ENCODE measurements at places on chromosomes 4 and X. TPM values are rescaled to one million over a fixed set of nuclear protein-coding genes. Genes with fewer than 3 reads are reported as not detected.

GRCh38 chr4:174277433-174277832, 6.0 kb downstream of the FBXO8 start:
- no peak for DNase-seq

ZNF732 gene
- 2.2 TPM for total RNA-seq

DNA sequence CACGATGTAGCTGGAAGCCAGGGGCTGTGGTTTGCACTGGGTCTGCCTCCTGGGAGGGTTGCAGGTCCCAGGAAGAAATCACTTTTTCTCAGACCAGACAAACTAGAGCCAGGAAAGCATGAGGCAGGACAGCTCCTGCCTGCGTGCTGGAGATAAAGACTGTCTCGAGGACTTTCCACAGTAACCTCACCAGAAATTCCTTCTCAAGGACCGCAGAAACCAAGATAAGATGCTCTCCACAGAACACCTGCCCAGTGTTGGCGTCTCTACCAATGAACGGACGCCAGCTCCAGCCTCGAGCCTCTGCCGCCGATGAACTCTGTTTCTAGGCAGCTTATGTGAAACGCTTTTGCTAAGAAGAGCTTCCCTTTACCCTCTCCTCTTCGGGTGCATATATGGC, 76.9 kb upstream of the AFAP1 start:
- no peak for DNase-seq

DNA sequence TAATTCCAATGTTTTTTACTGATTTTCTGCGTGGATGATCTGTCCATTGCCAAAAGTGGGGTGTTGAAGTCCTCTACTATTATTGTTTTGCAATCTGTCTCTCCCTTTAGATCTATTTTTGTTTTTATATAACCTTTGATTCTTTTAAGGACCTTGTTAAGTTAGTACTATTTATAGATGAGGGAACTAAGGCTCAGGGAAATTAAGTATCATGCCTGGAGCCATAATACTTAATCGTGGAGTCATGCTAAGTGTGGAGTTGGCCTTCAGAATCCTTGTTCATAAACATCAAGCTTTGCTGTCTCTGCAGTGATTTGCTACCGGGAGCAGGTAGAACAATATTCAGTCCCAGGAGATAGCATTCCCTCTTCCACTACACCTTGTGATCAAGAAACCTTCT, 31.0 kb downstream of the SGMS2 start:
- DNase-seq = no peak

DNA sequence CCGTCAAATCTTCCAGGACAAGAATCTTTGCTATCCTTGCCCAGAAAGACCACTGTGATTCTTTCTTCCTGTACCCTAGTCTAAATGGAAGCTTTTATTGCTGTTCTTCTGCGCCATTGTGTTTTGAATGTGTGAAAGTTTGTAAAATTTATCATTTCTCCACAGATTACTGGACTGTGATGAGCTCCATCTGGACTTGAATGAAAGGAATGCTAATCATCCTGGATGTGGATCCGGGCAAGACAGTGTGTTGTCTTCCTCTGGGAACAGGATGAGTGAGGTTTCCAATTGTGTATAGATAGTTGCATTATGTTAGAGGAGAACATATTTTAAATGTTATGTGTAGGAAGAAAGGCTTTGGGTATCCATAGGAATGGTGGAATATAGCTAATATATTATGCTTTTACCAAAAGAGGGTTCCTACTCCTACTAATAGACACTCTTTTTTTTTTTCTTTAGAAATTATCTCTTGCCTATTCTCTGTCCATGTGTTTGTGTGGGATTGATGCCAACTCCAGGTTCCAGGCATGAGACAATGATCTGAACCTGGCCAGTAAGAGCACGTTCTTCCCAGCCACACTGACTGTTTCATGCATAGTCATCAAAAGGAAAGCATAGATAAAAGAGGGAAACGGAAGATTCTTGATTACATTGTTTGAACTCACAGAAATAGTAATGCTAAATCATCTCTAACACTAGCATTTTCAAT, 803.6 kb upstream of the ADGRL3 start:
- DNase-seq = no peak

DNA sequence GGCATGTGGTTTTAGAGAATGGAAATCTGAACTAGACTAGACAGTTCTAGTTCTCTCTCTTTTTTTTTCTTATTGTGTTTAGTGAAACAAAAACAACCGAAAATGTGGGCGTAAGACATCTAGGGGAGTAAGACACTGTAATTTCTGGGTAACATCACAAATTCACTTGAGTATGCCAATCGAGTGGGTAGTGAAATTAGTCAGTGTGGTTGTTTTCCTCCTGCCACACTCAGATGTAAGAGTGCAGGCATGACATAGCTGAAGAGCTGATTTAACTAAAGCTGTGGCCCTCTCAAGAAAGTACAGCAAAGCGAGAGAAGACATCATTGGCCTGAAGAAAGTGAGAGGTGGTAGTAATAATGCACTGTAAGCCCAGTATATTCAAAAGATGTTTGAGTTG, 1585.3 kb upstream of the AGA start:
- DNase-seq = no peak

PPEF2 gene
- total RNA-seq = not detected

- DNase-seq = no peak
Observed at GRCh38 chr4:139838811-139839210, 173.2 kb downstream of the MGST2 start.

GRCh38 chrX:25007059-25008053, 8.4 kb downstream of the ARX start:
- no peak for DNase-seq

CT45A7 gene
- total RNA-seq = not detected

GRCh38 chr4:47876310-47876709, 38.1 kb downstream of the NFXL1 start:
- no peak for DNase-seq

GPAT3 gene
- 0.17 TPM for total RNA-seq

RAB40A gene
- 0.89 TPM for total RNA-seq

DCHS2 gene
- 0.43 TPM for total RNA-seq

FRMPD4 gene
- total RNA-seq = 0.10 TPM

GRCh38 chrX:131405497-131405896, 116.4 kb upstream of the IGSF1 start:
- no peak for DNase-seq

DNA sequence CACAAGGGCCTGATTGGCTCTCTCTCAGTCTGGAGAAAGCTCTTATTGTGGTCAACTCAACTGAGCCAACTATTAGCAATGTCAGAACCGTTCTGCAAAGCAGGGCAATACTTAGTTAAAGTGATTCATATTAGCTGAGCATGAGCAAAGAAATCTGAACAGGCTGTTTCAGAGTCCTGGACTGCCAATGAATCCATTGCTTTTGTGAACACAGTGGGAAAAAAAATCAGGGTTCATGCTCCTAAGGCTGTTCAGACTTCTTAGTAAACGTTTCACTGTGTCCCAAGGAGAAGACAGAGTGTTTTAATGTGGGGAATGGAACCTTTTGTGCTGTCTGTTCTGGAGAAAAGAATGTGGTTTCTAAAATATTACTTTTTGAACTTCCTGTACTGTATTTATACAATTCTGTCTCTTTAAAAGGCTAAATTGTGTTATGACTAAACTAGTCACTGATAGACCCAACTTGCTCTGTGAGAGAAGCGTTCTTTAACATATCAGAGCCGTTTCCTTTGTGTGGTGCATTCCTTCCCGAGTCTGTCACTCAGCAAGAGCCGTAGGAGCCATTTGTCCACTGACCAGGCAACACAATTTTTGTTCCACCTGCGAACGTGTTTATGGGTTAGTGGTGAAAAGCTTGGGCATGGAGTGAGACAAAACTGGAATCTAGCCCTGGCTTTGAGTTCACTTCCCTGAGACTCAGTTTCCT, 366.1 kb downstream of the FBXO8 start:
- DNase-seq = no peak

MAPK10 gene
- total RNA-seq = 21.4 TPM

- DNase-seq = no peak
Observed at GRCh38 chrX:78316265-78316664, 11.1 kb downstream of the CYSLTR1 start.

ADH1A gene
- total RNA-seq = 5.6 TPM

- DNase-seq = no peak
Observed at GRCh38 chr4:137749466-137749865, 217.2 kb upstream of the PCDH18 start.

MCF2 gene
- 0.31 TPM for total RNA-seq

- peak; percentile 22 for DNase-seq
Observed at GRCh38 chr4:150078579-150079080, 385 bp downstream of the DCLK2 start.

DNA sequence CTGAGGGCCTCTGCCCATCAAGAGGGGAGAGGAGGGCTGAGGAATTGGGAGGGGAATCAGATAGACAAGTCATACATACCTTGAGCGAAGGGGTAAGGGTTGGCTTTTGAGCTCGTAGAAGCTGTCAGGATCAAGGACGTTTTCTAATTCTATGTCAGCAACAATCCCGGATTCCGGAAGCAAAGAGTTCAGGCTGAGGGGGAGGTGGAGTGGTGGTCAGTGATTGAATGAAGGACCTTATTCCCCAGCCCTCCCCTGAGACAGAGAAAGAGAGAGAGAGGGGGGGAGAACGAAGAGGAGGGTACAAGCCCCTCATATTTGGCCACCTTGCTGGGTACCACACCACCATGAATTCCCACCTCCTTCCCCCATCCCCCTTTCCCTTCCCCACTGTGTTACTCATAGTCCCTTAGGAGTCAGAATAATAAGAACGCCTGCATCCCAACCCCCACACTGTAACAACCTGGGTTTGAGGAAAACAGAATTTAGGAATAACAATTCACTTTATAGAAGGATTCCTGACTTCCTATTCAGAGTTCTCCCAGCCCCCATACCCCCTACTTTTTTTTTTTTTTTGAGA, 2.7 kb downstream of the TFE3 start:
- DNase-seq = no peak

DNA sequence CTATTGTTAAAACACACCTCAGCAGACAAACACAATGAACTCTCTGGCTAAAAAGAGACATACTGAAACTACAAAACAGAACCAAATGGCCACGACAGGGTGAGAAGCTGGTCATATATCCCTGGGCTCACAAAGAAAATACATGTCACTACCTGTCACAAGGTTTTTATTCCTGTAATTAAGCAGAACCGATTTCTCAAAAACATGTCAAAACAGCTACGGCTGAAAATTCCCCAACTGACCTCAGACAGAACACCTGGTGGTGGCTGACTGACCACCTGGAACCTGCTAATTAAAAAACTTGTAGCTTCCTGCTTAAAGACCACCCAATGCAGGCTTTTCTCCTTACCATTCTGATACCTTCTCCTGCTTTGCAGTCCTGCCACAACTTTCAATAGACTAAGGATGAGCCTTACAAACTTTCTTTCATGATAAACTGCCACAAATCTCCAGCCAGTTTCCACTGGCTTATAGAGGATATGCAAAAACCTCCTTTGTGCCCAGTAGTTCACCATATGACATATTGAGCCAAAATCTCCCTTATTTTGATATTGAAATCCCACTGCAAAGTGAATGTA, 571.9 kb downstream of the SPOCK3 start:
- DNase-seq = no peak

P2RY10 gene
- total RNA-seq = not detected

SPANXC gene
- total RNA-seq = not detected

DNA sequence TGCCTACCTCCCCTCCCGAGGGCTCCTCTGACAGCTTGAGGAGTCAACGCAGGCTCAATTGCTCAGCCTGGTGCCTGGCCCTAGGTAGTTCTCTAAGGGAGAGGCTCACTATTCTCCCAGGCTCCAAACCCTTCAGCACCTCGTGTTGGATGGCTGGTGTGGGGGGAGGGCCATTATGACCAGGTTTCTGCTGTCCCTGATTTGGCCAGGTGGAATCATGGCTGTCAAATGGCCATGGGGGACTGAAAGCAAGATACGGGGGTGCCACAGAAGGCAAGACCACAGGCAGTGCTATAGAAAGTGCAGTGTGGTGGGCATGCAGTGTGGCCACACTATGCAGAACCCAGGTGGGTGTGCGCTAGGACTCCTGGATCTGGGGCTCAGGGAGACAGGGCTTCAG, 9.5 kb downstream of the PNMA6F start:
- no peak for DNase-seq

DNA sequence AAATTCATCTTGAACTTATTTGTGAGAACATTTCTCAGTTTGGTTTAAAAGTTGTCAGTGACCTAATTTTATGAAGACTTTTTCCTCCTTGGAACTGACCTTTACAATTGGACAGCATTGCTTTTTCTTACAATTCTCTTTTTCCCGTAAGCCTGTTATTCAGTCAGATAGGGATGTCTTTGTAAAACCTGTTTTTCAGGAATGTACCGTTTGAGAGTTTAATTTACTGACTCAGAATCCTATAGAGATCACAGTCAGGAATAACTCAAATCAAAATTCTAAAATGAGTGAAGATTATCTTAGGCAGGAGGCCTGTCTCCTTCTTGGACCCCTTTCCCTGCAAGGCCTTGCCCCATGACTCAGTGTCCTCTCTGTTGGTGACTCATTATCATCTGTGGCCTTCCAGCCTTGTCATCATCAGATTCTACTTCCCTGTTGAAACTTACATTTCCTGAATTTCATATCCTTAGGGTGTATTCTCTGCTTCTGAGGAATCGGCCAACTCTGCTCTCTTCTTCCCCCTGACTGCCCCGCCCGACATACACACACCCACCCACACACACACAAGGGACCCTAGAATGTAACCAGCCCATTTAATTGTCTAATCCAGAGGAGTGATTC, 99.8 kb downstream of the ARHGAP10 start:
- DNase-seq = no peak

- DNase-seq = no peak
Observed at GRCh38 chr4:53185869-53186585, 179.8 kb downstream of the SCFD2 start.

GRCh38 chr4:138561906-138562305, 319.8 kb upstream of the SLC7A11 start:
- DNase-seq = no peak

- DNase-seq = no peak
Observed at GRCh38 chr4:96523611-96524010, 683.7 kb downstream of the PDHA2 start.

DNA sequence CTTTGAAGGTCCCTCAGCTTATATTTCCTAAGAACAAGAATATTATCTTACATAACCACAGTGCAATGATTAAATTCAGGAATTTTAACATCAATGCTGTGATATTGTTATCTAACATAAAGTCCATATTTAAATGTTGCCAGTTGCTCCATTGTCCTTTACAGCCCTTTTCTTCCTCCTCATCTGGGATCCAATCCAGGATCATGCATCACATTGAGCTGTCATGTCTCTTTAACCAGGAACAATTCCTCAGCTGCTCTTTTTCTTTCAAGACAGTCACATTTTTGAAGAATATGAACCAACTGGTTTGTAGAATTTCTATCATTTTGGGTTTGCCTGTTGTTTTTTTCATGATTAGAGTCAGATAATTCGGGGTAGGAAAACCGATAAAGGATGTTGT, 12.0 kb downstream of the TMSB4X start:
- DNase-seq = no peak

DNA sequence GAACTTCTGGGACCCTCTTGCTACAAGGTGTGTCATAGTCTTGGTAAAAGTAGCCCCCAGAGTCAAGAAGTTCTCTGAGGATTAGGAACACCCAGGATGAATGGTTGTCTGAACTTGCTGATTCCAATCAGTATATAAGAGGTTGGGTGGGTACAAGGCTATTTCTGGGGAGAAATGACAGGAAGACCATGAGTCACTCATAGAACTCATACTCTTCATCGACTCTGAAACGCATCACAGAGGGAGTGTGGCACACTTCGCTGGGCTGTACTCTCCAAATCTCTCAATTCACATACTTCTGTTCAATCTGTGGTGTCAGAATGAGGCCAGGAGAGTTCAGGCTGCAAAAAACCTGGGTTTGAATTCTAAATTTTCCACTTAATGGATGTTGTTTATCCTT, 193.2 kb upstream of the LEF1 start:
- DNase-seq = no peak

GRCh38 chrX:124035657-124036056, 74.2 kb downstream of the STAG2 start:
- DNase-seq = no peak

TGIF2LX gene
- total RNA-seq = not detected

CORIN gene
- 1.5 TPM for total RNA-seq
